ENCODE measurements at places on chromosomes 4 and X.

- DNase-seq, result no peak
Measured at GRCh38 chr4:3851881-3852280, 85.7 kb downstream of the ADRA2C start.

DNA sequence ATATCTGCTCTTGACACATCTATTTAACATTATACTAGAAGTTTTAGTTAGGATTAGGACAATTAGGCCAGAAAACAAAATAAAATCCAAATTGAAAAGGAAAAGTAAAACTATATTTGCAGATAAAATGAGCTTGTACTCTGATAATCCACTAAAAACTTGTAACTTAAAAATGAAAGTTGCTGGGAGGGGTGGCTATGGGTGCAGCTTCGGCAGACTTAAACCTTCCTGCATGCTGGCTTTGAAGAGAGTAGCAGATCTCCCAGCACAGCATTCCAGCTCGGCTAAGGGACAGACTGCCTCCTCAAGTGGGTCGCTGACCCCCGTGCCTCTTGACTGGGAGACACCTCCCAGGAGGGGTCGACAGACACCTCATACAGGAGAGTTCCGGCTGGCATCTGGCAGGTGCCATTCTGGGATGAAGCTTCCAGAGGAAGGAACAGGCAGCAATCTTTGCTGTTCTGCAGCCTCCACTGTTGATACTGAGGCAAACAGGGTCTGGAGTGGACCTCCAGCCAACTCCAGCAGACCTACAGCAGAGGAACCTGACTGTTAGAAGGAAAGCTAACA is 2379.9 kb downstream of the ARAP2 start:
- DNase-seq, result no peak

GRCh38 chr4:4960574-4960973 is 58.7 kb downstream of the CYTL1 start:
- DNase-seq, result no peak

- DNase-seq, result no peak
Measured at GRCh38 chrX:154464806-154465365, 6.8 kb downstream of the PLXNA3 start.

GRCh38 chr4:15756361-15756861 is 21.7 kb upstream of the CD38 start:
- peak; percentile 23 for DNase-seq

DNA sequence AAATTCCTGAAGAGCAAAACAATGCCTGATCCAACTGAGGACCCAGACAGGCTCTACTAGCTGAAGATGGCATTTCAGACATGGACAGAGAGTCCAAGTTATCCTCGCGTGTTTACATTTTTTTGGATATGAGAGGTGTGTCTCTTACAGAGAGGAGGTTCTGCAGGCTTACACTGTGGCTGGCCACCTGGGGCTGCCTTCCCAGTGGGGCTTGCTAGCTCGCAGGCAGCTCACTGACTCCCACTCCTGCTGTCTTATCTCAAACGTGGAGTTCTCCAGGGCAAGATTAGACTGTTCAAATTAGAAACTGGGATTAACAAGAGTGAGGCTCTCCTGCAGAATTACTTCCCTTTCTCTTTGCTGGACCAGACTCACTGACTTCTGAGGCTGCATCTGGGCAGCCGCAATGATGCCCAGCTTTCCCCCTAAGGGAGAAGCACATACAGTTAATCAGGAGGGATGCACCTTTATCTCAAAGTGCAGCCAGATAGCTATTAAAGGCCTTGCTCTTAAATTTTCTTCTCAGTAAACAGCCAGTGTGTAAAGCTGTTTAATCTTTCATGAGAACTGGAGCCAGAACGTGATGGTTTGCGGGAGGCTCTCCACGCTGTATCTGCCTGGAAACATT is 123.0 kb downstream of the ENPP6 start:
- DNase-seq, result no peak

DNA sequence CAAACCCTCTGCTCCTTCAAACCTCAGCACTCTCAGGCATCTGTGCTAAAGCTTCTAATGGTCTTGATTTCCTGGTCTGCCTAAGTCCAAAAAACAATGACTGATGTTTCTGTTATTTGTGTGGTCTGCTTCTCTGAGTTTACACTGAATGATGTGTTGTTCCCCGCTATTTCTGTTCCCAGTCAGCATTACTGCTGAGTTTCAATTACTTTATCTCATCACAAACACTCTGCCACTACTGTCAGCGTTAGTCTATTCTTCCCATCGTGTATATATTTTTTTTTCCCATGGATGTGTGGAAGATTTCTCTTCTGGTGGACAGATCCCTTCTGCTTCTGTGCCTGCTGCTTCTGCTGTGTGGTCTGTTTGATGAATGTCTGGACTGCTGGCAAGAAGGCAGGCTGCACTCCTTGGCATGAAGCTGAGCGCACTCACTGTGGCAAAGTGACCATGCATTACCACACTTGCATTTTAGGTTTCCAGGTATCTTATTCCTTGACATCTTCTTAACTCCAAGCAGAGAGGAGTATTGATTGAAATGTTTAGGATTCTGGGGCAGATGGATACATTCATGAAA is 106.9 kb upstream of the PAQR3 start:
- DNase-seq, result no peak

GRCh38 chr4:182960746-182961145 is 43.6 kb upstream of the DCTD start:
- DNase-seq, result no peak

DNA sequence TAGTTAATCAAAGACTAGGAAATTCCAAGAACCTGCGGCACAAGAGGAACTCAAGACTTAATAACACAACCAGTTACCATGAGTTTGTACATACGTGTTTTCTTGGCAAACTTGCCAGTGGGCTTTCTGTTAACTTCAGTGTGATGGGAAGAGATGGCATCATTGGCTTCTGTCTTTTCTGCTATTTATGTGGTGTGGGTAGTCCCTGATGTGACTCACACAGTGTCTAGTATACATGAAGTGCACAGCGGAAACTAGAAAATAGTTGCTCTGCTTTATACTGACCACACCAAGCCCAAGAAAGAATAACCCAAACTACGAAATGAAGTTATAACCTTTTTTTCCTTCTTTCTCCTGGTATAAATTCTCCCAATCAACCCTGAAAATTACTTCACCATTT is 24.5 kb downstream of the DAPP1 start:
- DNase-seq, result no peak

DNA sequence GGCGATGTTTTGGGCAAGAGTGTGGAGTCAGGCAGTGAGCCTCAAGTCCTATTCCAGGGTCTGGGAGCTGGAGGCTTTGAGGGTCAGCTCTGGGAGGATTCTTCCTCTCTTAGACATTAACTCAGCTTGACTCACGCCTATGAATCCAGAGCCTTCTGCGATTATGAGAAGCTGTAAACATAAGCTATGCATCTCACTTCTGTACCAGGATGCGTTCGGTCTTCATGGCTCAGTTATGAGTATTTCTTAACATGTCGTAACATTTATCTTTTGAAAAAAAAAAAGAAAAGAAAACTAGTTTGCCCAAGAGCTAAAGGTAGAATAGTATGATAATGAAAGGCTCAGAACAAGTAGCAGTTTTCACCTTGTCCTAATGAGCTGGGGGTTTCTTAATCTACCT is 4.6 kb downstream of the SHROOM2 start:
- no peak for DNase-seq

DNA sequence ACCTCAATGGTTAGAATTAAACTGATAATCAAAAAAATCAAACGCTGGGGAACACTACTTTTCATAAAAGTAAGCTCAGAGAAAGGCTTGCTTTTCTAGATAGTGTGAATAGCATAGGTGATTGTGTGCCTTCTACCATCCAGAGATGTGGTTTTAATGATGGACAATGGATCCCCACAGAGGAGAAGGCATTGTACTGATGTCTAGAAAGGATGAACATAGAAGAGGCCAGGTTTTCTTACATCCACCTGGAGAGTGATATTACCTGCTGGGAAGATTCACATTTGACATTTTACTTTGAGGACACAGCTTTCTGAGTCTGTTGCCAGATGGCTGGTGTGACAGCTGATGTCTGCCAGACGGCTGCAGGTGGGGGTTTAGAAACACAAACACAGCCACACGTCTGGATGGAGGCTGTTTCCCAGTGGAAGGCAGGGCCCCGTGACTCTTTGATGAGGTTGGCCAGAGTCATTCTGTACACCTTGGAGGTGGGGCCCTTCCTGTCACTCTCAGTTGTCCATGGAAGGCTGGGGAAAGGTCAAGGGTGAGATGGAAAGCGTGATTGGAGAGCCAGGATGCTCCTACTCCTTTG is 114.4 kb downstream of the PSAPL1 start:
- peak; percentile 65 for DNase-seq

DNA sequence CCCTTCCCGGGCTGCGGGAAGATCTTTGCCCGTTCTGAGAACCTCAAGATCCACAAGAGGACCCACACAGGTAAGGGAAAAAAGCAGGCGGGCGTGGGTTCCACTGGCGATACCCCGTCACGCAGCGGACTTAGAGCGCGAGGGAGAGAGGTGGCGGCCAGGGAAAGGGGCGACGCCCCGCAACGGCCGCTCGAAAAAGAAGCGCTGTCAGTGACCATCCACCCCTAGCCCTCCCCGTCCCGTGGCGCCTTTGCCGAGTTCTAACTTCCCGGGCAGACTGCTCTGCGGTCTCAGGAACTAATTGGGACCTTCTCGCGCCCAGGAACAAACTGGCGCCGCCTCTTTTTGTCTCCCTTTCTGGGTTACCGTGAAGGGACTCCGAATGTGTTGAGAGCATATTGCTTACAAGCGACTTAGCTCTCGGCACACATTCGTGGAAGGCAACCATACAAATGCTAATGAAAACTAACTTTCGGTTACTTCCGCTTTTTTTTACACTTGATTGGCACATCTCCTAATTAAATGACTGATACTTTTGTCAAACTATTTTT is 1.8 kb downstream of the ZIC3 start:
- DNase-seq, result no peak

GRCh38 chr4:94238160-94238559 is 30.5 kb downstream of the SMARCAD1 start:
- DNase-seq, result no peak

GRCh38 chr4:23805450-23805851 is 84.4 kb downstream of the PPARGC1A start:
- no peak for DNase-seq

GRCh38 chr4:139469216-139469615 is 15.3 kb downstream of the RAB33B start:
- no peak for DNase-seq

GRCh38 chrX:33134164-33134563 is 77.2 kb downstream of the DMD start:
- DNase-seq, result no peak

DNA sequence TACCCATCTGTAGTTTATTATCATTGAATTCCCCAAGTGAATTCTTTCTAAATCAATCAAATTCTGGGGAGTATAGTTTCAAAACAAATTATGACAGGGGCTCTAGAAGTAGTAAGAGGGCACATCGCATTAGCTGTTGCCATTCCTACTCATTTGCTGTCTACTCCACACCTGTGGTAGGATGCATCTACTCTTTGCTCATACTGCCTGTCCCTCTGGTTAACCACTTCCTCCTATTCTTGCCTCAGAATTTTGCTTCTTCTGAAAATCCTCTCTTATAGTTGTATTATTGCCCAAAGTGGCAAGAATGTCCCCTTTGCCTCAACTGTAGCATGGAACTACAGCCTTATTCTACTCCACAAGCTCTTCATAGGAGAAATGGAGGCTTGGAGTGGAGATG is 12.7 kb upstream of the DGKK start:
- DNase-seq, result no peak

GRCh38 chrX:26387906-26388305 is 171.9 kb downstream of the MAGEB5 start:
- no peak for DNase-seq

- DNase-seq, result no peak
Measured at GRCh38 chrX:15017491-15017890, 144.3 kb downstream of the MOSPD2 start.

DNA sequence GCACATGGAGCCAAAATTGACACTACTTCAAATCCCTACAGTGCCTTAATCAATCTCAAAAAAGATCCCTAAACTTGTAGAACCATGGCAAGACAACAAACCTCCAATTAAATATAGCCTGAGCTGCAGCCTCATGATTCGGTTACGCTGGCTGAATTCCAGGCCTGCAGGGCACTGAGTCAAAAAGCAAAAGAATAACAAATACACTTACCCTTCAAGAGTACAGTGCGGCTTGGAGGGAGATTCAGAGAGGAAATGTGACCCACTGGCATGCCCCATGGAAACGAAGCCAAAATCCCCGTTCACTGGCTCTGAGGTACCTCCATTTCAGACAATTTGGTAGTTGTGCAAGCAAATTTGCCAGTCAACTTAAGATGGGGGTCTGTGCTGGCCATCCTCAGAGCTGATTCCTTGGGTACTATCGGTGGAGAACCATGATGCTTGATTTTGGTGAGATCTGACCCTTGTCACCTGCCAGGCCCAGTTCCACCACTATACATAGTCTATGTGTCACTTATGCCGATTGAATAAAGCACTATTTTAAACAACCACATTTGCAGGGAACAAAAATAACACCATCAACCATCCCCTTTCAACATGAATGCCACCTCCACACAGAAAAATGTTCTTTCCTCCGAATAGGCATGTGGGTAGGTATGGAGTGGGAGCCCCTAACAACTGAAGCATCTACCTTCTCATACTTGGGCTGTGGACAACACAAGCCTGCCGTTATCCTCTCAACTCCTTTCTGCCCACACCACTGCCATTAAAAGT is 2.1 kb downstream of the C4orf54 start:
- no peak for DNase-seq

DNA sequence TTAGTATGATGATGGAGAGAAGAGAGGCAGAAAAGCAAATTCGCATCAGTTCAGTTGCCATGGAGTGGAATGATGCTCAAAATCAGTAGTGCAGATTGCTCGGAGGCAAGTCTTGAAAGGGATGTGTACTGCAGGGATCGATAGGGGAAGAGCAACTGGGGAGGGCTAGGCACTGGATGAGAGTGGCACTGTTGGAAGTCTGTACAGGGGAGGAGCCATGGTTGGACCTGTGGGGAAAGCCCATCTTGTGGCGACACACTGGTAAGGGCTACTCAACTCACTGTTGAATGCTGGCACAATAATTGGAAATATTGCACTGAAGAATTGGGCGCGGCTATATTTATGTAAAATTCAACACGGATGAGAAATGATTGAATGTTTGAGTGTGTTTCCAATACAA is 1.2 kb downstream of the RAB9B start:
- DNase-seq, result no peak

DNA sequence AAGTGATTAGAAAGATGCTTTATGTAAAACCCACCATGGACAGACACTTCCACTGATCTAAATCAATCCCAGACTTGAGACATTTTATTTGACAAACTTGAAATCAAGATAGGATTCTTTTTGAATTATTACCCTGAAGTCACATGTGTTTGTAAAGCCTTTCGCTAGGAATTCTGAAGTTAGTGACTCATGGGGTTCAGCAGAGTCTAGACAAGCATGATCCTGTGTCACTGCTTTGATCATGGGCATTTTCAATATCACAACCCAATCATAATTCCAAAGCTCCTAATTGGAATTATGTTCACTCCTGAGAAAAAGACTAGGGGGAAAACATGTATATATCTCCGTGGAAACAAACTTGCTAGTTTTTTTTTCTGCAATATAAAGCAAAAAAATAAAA is 67.5 kb upstream of the BMP3 start:
- DNase-seq, result peak; percentile 16
